ENCODE measurements at places on chromosomes 5 and 9.

GRCh38 chr5:94746731-94747124, 128.3 kb downstream of the SLF1 start:
- DNase-seq: no peak

DNA sequence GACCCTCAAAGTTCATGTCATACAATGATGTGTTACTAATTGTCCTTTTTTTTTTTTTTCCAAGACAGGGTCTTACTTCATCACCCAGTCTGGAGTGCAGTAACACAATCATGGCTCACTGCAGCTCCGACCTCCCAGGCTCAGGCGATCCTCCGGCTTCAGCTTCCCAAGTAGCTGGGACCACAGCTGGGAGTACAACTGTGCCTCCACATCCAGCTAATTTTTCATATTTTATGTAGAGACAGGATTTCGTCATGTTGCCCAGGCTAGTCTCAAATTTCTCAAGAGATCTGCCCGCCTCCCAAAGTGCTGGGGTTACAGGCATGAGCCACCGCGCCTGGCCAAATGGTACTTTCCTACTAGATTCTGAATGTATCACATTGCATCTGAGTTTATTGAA, 49.4 kb upstream of the EBF1 start:
- no peak for DNase-seq

DNA sequence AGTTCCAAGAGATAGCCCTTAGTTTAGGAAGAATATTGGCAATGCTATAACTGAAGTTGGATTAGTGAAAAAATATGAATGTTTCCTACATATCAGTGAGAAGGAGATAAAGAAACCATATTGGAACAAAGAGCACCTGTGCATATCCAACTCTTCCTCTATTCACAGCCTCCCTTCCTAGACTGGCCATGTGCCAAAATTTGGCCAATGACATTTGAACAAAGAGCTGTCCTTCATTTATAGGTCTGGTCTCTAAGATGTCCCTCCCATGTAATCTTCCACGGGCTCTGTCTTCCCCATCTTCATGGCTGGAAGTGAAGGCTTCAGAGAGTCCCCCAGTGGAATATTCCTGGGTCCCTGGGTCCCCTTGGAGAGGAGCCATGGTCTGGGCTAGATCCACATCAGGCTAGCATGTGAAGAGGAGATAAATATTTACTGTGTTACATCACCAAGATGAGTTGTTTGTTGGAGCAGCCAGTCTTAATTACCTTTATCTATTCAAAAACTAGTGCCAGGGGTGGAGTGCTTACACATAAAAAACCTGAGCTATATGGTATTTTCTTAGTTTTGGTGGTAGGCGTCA, 190.0 kb upstream of the S1PR3 start:
- DNase-seq: no peak

- no peak for DNase-seq
Measured at GRCh38 chr9:752681-753200, 88.8 kb upstream of the DMRT1 start.

GRCh38 chr5:89324990-89325389, 442.0 kb upstream of the MEF2C start:
- DNase-seq: no peak

- DNase-seq: no peak
Measured at GRCh38 chr5:53071738-53072137, 37.8 kb downstream of the MOCS2 start.

- no peak for DNase-seq
Measured at GRCh38 chr9:105342147-105342505, 97.7 kb downstream of the SLC44A1 start.

DNA sequence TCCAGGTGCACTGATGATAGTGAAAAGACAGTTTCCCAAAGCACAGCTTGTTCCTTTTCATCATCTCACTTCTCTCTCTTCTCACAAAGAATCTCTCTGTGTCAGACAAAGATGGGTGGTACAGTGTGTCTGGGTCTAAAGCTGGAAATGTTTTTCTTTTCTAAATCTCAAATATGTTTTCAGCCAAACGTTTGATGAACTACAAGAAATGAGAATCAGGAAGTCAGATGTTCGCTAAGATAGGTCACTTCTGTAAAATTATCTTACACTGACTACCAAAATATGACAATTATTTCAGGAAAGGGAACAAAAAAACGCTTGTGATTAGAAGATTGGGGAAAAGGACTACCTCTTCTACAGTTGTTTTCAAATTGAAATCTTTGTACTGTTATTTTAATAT, 708.8 kb downstream of the PTPRD start:
- no peak for DNase-seq

DNA sequence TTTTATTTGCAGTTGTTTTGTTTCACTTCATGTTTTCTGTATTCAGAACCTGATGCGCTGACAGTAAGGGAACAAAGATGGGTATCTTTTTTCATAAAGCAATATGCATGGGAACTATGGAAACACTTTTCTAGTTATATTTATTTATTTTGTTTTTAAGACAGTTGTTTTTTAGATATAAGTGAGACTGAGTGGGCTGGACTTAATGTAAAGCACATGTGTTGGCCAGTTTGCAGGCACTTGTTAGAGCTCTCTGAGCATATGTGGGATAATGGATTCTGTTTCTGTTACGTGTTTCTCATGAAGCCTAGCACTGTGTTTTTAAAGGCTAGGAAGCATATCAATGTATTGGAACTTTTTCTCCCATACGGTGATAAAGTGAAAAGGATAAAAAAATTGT, 164.1 kb downstream of the PRR16 start:
- no peak for DNase-seq

DNA sequence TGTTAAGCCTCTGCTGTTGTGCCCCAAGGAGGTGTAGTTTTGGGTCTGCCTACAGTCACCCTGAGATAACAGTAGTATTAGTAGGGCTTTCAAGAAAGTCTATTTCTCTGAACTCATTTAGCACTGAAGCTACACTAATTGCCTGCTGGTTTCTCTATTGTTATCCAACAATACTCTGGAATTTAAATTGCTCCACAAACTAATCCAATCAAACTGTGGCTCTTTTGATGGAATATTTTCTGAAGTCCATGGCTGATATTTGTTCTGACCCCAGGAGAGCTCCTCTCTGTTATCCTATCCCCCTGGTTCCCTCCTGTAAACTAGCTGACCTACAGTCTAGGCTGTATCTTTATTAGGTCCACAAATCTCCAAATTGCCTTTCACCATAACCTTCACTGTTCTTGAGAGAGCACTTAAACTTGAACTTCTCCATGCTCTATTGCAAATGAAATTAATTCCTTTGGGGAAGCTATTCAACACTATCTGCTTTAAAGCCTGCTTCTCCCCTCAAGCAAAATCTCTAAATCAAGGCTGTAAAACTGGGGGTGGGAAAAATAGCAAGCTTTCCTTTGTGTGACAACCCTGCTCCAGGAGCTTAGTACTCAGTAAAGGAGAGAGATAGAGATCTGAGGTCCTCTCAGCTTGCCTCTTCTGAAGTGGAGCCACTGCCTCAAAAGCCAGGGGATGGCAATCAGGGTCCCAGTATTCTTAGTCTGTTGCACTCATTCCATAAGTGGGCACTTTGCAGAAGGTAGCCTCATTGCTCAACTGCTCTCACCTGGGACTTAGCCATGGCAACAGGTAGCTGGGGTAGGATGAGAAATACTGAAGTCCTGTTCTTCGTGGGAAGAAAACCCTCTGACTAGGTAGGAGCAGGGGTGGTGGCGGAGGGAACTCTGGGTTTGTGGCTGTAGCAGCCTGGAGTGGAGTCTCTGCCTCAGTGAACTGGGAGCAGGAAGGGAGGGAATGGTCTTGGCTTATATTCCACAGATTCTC, 110.9 kb downstream of the MACIR start:
- no peak for DNase-seq

- DNase-seq: no peak
Measured at GRCh38 chr5:155290937-155291336, 277.4 kb downstream of the KIF4B start.
